ENCODE measurements at places on chromosomes 16 and 17. TPM values are rescaled to one million over a fixed set of nuclear protein-coding genes. Genes with fewer than 3 reads are reported as not detected.
A peak's percentile ranks its signal among the peaks of the same experiment; 100 is the strongest.

CNTNAP4 gene
- not detected for total RNA-seq

RTN4RL1 gene
- total RNA-seq, result 0.64 TPM

HIGD1B gene
- total RNA-seq, result not detected

DNA sequence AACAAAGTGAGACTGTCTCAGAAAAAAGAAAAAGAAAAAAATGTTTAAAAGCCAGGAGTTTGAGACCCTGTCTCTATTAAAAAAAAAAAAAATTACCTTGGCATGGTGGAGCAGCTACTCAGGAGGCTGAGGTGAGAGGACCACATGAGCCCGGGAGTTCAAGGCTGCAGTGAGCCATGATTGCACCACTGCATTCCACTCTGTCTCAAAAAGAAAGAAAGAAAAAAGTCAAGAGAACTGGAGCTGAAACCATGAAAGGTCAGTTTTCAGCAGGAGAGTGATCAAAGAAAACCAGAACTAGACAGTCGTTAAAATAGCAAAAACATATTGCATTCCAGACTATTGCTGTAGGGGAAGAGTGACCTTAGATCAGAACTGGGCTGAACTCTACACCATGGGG, 8.8 kb downstream of the QPRT start:
- no peak for DNase-seq

DNA sequence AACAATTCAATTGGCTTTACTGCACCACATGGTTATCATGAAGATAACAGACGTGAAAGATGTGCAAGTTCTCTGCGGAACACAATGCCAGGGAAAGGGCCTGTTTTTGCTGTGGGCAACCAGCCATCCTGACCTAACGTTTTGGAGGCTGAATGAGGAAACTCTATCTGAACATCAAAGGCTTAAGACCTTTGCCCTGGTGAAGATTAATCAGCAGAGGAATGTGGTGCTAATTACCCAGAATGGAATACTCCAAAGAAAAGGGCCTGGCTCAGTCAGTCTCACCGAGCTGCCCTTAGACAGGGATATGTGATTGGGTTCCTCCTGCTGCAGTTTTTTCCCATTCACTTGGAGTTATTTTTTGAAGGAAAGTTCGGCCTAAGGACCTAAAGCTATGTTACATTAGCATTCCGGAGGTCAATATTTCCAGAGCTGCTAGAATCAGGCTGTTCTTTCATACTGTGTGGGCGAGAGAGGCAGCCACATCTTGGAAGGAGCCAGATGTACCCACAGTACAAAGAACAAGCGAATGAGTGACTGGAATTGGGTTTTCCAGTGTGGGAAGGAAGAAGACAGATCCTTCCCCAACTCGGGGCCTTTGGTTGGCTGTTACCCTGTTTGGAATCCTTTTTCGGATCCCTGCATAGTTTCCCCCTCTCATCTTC, 15.5 kb downstream of the ASIC2 start:
- no peak for DNase-seq

ZSCAN10 gene
- not detected for total RNA-seq

DNA sequence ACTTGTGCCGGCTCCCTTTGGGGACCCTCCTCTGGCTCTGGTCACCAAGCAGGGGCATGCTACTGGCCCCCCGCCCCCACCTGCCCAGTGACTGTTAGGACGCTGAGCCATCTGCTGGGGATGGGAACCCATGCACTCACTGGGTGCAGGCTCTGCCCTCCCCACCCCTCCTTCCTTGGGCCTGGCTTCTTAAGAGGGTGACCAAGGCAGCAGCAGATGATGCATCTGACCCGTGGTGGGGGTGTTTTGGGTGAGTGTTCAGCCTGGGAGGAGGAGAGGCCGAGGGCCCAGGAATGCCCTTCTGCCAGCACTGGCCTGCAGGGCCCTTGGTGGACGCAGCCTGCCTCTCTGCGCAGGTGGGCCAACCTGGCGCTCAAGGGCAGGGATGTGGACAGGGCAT, 19.2 kb upstream of the MTSS2 start:
- no peak for DNase-seq

AOC2 gene
- 0.11 TPM for total RNA-seq

DNA sequence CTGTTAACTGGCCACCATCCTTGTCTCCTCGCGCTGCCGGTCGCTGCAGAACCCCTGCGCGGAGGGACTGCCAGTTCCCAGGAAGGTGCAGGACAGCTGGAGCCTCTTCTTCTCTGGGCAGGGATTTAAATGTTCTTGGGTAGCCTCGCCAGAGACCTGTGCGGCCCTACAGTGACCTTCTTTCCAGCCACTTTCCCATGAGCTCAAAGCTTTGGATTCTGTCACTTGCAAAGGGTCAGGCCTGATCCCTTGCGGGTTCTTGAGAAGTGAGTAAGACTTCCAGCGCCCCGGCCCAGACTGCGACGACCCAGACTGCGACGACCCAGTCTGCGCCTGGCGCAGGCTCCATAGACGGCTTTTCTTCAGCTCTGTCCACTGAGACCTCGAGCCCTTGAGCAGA, 1.4 kb upstream of the SLFN5 start:
- DNase-seq, result no peak

DNA sequence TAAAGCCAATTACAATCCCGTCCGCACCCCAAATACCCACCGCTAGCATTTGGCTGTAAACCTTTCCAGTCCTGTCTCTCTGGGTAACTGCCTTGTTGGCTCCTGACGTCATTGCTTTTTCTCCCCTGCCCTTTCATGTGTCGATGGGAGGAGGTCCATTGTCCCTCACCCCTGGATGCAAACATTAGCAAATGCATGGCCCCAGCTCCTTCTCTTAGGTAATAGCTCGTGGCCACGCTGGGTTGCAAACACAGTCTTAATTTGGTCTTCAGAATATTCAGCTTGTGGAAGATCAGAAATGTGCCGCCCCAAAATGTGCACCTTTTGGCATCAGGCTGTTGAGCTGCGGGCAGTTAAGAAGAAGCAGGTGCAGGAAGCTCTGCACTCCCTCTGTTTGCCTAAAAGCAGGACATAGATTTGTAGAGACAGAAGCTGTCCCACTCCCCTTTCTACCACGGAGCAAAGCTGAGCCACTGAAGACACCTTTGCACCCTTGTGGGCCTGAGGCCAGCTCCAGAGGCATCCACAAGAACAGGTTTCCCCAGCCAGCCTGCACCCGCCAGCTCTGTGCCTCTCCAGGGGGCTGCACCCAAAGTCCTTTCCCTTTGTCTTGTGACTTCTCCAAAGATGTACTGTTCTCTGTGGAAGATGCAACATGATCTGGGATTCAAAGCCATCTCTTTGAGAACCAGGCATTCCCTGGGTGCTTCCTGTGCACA, 127.3 kb downstream of the MGAT5B start:
- no peak for DNase-seq

DNA sequence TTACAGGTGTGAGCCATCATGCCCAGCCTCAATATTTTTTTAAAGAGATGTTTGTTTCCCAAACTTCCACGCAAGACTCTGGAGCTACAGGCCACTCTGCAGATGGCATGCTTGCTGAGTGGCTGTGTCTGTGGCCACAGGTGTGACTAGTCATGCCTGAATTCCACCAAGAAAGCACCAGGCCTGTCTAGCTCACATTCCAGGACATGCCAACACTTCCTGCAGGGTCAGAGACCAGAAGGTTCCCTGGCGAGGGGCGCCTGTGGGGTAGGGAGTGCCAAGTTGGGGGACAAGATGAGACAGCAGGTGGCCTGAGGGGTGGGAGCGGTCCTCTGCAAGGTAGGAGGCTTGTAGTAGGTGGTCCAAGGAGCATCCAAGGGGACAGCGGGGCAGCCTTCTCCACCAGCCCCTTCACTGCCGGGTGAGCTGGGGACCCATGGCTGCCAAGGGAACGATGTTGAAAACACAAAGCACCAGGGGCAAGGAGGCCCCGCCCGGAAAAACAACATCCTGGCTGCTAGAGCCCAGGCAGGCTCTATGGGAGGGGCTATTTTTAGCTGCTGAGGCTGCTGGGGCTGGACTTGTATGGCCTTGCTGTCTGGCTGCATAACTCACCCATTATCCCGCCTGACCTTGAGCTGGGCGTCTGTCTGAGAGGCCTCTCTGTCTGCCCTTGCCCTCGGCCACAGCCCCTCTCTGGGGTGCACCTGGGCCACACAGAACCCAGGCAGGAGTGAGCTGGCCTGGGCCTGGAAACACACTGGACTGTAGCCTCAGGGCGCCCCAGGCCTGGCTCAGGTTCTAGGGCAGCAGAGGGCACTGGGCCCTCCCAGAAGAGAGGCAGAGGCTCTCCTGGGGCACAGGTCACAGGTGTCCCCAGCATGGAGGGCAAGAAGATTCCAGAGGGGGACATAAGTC, 5.7 kb downstream of the TRIM47 start:
- peak; percentile 66 for DNase-seq

- DNase-seq, result no peak
These were observed 5.8 kb downstream of the SEZ6L2 start for GRCh38 chr16:29893553-29893952.

DNA sequence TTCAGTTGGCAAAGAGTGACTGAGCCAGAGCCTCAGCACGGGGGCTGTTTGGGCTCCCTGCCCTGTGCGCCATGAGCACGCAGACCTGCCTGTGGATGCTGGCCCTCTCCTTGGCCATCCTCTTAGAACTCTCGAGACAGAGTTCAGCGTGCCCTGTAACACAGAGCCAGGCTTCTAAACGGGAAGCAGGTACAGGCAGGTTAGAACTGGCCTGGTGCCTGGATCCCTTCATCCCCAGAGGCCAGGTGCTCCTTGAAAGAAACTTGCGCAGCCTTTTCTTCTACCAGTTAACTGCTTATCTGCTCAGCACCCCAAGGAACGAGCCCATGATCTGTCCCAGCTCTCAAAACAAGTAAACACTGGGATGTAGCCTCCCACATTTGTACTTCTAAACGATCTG, 6.9 kb downstream of the CCNF start:
- DNase-seq, result no peak

DNA sequence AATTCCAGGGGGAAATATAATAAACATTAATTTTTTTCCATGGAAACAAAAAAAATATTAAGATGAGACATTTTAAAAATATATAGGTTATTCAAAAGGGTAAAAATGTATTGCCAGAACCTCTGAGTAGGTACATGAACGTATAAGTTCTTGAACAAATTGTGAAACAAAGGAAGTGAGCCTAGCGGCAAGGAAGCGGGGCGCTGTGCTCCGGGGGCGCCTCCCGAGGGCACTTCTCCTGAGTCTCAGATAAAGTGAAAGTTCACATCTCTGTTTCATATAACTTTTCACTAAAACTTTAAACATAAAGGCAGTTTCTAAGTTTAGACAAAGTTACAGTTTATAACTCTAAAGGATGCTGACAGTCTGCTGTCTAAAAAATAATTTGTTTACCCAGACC, 52.3 kb downstream of the TNRC6C start:
- DNase-seq, result no peak

GUCY2D gene
- total RNA-seq, result not detected

DNA sequence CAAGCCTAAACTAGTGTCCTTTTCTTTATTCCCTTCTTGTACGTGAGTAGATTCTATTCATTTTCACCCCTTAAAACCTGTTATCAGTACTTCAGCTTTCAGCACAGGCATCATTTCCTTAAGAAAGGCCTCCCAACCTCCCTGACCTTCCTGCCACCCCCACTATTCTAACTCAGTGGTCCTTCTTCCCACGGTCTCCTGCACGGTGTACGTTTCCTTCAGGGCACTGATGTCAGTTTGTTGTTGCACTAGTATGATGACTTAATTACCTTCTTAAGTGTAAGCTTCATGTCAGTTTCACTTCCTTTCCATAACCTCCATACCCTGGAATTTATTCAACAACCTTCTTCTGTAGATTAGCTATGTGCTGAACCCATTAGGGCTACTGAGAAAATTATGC, 484.2 kb downstream of the HS3ST4 start:
- no peak for DNase-seq

DNA sequence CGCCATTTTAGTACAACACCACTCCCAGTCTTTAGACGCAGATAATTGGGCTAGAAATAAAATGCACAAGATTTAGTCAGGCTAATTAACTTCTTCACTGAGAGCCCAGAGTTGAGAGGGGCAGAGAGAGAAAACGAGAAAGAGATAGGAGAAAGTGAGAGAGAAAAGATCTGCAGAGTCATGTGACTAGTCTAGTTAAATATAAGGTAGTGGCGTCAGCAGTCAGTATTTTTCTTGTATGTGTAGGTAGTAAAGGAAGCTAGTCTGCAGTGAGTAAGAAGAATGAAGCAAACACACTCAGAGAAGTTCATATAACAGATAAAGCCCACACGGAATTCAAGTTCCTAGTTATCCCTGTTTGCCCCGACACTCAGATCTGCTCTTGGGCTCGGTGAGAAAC, 392.6 kb upstream of the ERCC4 start:
- no peak for DNase-seq

GRCh38 chr17:49995055-49995738, at the start of gene DLX3:
TSS of gene DLX3 (minus strand) at chr17:49995224. CDS start at chr17:49994998, 226 bp downstream.
- peak; percentile 80 for DNase-seq

DNA sequence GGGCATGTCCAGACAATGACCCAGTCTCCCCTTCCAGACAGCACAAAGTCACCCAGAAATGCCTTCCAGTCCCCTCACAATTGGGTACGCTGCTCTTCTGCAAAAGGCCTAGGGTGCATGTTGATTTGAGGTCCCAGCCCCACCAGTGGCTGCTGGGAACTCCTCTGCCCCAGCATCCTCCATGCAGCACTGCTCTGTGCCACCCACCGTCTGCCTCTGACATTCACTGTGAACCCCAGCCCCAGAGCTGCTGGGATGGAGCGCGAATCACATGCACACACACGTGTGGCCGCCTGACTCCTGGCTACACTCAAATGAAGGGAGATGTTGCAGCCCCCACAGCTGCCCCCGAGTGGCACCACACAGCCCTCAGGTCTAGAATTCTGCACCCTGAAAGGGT, 1.2 kb upstream of the C17orf113 start:
- DNase-seq, result no peak

SHISA6 gene
- total RNA-seq, result not detected

C17orf107 gene
- total RNA-seq, result 0.06 TPM

KRTAP2-3 gene
- 0.80 TPM for total RNA-seq

TBC1D28 gene
- total RNA-seq, result not detected

BCAR1 gene
- 67.9 TPM for total RNA-seq

GRCh38 chr16:78961464-78961863, 639.1 kb downstream of the MAF start:
- DNase-seq, result no peak

DNA sequence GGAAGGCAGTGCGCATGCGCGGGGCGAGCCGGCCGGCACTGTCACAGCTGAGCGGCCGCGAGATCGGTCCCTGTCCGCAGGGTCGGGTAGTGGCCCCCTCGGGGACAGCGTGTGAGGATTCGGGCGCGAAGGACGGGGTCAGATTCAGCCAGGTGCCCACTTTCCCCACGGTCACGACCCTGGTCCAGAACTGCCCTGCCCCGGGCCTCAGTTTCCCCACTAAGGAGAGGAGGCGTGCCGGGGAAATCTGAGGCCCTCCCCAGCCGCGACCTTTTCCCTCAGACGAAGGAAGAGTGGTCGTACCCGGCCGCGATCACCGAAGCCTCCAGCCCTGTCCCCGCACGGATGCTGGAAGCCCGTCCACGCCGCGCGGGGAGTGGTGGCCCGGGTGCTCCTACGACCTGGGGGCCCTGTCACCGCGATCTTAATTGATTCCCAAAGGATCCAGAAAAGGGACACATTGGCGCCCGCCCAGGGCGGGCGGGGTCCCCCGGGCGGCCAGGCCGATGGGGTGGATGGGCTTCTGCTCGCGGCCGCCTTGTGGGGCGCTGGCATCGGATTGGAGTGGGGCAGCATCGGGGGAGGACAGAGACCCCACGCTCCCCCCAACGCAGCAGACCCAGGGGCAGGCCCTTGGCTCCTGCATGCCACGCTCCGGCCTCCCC, 57.7 kb downstream of the SRL start:
- DNase-seq, result no peak
